EH (cell line): ENCODE measurements at places on chromosomes 16 and 17.

DNA sequence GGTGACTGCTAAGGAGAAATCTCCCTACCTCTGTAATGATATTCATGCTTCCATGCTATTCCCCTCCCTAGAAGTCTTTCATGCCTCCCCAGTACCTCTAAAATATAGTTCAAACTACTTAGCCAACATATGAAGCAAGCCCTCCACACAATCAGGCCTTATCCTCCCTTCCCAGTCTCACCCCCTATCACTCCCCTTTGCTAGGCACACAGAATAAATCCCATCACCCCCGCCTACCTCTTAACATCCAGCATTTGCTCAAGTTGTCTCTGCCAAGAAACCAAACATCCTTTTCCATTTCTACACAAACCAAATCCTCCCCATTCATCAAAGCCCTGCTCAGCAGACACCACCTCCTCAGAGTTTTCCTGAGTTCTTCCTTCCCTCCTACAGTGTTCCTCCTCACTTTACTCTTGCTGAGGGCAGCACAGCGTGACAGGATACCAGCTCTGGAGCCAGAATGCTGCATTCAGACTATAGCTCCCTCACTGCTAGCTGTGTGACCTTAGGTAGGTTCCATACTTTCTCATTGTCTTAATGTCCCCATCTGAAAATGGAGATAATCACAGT is 7.0 kb downstream of the TOM1L2 start:
- no peak for DNase-seq

- no peak for DNase-seq
Measured at GRCh38 chr17:49571764-49572163, 3.9 kb upstream of the NXPH3 start.

GRCh38 chr17:6548034-6548433 is 8.3 kb downstream of the PITPNM3 start:
- DNase-seq: no peak

GRCh38 chr17:33684735-33685134 is 391.6 kb upstream of the ASIC2 start:
- DNase-seq: no peak

GRCh38 chr16:21646721-21647561 is 5.5 kb downstream of the IGSF6 start:
- no peak for DNase-seq

- no peak for DNase-seq
Measured at GRCh38 chr17:65920996-65921395, 270.9 kb downstream of the CEP112 start.

- DNase-seq: no peak
Measured at GRCh38 chr17:31798205-31798724, 60.8 kb downstream of the COPRS start.

GRCh38 chr16:59733321-59733720 is 999.2 kb upstream of the GOT2 start:
- DNase-seq: no peak

DNA sequence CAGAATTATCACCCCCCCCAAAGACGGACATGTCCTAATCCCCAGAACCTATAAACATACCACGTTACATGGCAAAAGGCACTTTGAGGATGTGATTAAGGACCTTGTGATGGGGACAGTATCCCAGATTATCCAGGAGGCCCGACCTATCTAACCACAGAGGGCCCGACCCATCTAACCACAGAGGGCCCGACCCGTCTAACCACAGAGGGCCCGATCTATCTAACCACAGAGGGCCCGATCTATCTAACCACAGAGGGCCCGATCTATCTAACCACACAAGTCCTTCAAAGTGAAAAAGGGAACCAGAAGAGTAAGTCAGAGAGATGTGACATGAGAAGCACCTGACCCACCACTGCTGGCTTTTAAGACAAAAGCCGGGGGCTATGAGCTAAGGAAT is 56.8 kb downstream of the ANKFY1 start:
- DNase-seq: peak; percentile 26

DNA sequence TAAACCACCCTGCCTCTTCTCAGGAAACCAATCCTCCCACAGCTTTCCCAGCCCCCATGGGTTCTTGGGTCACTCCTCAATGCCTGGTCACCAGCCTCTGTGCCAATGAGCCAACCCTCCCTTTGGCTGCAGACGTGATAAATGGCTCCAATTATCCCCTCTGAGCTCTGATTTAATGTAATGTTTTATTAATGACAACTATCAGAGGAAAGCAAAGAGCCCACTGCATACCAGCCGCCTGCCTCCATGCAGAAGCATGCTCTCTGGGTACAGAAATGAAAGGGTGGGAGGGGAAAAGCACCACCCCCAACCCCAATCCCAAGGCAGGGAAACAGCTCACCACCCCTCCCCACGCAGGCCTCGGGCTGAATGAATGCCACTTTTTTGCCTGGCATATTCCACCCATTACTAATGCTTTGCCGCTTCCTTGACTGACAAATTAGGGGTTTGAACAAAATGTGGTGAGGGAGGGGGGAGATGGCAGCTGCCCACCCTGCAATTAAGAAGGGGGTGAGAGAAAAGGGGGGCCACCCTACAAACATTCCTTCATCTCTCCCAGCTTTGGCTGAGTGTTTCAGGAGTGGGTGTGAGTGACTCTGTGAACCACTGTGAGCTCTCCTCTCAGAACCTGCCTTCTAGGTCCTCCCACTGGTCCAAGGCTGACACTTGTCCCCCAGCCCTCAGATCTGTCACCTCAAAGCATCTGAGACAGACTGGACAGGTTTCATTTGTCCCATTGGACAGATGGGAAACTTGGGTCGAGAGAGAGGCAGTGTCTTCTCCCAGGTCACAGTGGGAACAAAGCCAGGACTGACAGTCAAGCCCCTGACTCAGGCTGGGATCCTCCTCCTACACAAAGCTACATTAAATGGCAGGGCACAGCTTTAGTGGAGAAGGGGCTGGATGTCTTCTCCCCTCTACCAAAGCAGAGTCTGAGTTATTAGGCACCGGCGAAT is 161.5 kb downstream of the TMEM132E start:
- no peak for DNase-seq

DNA sequence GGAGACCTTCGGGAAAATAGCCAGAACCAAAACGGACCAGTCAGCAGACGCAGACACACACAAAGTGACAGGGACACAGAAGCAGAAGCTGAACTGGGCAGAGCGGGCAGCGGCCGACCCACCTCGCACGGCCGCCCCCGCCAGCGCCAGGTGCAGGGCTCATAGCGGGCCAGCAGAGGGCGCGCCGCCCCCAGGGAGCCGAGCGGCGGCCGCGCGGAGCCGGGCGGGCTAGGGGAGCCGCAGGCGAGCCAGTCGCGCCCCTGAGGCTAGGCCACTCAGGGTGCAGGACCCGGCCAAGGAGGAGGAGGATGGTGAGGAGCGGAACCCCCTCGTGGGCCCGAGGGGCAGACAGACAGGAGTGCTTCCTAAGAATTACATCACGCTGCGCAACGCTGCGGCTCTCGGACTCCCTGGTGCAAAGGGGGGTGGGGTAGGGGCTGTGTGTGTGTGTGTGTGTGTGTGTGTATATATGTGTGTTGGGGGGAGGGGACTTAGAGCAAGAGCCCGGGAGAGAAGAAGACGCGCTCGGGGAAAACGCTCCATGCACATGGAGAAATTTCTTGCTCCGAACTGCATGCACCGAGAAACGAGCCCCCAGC is 913 bp upstream of the NOG start:
- peak; percentile 60 for DNase-seq

DNA sequence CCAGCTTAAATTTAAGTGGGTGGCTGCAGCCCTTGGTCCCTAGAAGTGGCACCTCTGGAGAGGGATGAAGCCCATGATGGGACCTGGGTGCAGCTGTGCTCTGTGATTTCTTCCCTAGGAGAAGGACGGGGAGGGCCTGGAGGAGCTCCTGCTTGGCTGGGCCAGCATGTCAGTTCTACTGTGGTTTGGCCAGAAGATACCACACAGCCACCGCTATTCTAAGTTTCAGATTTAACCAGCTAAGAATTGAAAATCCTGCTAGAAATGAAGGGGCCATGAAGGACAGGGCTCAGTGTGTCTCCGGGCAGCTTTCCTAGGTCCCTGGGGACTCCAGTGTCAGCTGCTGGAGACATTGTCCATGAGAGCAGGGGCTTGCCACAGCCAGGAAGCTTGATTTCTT is 9.7 kb downstream of the RAP1GAP2 start:
- no peak for DNase-seq

- peak; percentile 78 for DNase-seq
Measured at GRCh38 chr17:49851387-49852291, 3.8 kb upstream of the TAC4 start.

GRCh38 chr16:50296807-50297206 is 30.5 kb downstream of the ADCY7 start:
- DNase-seq: no peak

GRCh38 chr16:28259091-28259780 is 33.1 kb upstream of the SBK1 start:
- DNase-seq: no peak

DNA sequence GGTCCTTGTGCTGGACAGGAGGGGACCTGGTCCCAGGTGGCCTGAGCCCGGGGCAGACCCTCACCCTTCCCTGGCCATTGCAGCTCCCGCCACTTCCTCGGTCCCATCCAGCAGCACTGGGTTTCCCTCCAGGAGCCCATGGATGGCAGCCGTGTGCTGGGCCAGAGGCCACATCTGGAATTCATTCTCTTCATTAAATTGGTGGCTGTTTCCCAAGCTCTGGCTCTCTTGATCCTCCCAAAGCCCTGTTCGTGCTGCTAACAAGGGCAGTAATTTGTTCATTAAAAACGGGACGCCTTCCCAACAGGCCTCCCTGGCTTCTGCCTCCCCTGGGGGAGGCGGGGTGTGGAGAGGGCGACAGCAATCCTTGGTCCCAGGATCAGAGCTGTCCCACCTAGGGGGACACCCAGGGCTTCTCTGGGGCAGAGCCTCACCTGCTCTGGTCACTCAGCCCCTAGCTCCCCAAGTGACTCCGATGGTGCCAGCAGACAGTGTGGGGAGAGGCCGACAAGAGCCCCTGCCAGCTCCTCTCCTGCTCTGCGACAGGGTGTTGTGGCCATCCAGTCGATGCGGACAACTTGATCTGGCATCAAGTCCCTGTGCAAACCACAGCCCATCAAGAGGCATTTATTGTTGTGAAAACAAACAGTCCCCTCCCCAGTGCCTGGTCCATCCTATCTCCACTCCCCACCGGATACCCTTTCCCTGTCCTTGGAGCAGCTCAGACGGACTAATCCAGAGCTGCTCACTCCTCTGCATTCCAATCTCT is 44.0 kb downstream of the SDK2 start:
- DNase-seq: no peak

DNA sequence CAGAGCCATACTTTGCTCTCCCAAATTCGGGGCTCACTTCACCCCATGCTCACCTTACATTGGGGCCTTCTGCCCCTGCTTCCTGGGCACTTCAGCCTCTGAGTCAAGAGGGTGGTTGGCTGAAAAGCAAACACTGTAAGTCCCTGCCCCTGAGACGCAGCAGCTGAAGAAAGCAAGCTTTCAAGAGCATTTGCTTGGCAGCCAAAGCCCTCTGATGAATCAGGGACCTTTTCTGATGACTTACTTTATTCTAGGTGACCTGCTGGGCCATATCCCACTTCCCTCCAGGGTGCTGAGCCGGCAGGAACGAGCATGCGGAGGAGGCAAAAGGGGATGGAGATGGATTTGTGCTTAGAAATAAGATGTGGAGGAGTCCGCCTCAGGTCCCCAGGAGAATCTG is 147.0 kb upstream of the TNRC6C start:
- no peak for DNase-seq

- DNase-seq: no peak
Measured at GRCh38 chr16:14405611-14406537, 224.2 kb downstream of the PARN start.

DNA sequence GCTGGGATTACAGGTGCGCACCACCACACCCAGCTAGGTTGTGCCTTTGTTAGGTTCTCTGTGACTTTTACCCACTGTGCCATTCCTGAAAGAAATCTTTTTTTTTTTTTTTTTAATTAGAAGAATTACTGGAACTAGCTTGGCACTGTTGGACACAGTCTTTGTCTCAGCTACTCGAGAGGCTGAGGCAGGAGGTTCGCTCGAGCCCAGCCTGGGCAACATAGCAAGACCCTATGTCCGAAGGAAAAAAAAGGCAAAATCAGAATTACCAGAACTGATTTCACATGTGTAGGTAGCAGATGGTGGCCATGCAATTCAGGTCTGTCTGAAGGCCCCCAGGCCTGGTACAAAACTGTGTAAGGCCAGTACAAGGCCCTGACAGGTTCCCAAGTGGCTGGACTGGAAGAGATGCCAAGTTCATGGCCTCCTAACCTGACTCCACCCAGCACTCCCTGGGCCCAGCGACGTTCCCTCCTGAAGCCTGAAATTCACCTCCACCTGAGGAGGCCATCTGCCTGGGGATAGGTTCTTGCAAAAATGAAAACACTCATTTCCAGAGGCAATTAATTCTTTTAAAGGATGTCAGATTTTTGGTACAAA is 23.0 kb downstream of the CARHSP1 start:
- DNase-seq: no peak

DNA sequence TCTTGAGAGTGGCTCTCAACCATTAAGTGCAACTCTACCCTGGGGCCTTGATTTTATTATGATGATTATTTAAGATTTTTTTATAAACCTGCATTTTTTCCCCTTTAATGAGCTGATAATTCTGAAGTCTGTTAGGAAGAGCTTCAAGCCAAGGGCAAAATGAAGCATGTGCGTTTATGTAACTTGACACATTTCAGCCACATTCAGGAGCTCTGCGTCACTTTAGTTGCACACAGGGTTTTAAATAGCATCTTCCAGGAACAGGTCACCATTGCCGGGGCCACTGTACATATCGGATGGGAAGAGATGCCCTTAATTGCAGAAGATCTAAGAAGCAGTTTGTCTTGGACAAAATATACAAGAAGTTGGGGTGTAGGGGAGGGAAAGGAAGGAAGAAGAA is 89.6 kb downstream of the BMERB1 start:
- DNase-seq: peak; percentile 59

GRCh38 chr17:67449845-67450755 is 73.0 kb downstream of the PITPNC1 start:
- no peak for DNase-seq

DNA sequence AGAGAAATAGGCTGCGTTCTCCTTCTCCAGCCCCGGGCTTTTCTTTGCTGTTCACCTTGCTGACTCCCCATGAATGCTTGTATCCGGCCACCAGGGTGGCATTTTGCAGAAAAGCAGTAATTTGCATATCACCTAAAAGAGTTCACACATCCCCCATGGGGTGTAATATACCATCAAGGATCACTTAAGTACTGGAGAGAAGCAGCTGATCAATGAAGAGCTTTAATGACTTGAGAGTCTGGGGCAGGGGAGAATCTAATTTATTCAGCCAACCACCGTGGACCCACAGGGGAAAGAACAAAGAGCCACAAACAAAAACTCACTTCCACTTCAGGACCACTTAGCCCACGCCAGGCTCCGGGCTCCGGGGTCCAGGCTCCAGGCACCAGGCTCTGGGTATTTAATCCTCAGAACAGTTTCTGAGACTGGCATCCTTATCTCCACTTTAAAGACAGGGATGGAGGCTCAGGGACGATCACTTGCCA is 33.9 kb upstream of the SEC14L1 start:
- DNase-seq: no peak
